ENCODE measurements at places on chromosomes 3 and 15.
A peak's percentile ranks its signal among the peaks of the same experiment; 100 is the strongest.

DNA sequence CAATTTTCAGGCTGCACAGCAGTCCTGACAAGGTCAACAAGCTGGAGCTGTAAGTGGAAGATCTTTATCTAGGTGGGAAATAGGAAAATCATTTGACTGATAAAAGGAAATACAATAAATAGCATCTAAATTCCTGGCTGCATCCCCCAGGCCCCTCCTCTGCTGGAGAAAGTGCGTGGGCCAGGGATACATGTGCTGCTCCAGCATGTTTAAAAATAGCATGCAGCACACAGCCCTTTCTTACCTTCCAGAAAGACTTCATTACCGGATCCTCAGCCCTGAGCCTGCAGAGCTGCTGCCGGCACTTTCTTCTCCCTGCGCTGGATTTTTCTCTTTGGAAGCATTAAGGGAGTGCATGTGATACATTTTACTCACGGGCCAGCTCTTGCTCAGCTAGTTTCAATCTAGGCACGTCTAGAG lies 77.3 kb downstream of the HMG20A start:
- no peak for DNase-seq

DNA sequence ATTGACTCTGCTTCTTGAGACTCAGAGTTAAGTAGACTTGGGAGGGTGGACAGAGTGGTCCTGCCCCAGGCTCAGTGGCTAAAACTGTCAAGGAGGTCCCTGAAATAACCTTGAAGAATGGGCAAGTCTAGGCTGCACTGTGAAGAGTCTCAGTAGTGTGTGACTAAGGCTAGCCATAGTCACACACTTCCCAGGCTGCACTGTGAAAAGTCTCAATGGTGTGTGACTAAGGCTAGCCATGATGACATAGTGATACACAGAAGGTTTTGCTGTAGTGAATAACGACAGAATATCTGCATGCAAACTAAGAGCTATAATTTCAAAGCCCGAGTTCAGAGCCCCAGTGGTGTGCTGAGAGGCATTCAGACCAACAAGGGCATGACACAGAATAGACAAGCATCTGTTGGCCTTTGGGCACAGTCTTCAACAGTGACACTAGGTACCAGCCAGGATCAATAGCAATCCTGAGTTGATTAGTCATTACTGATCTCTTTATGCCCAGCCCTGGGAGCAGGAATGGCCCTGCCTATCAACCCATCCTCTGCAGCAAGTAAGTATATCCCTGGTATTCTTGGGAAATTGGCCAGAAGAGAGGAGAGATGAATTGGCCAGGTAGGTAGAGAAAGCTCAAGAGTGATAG lies 72.4 kb upstream of the BBX start:
- DNase-seq: peak; percentile 22

- no peak for DNase-seq
Measured at GRCh38 chr3:55765398-55765797, 278.3 kb upstream of the WNT5A start.

- peak; percentile 94 for DNase-seq
Measured at GRCh38 chr3:58041826-58042324, 33.7 kb downstream of the FLNB start.

GRCh38 chr3:144031938-144032337 lies 60.3 kb downstream of the DIPK2A start:
- no peak for DNase-seq

DNA sequence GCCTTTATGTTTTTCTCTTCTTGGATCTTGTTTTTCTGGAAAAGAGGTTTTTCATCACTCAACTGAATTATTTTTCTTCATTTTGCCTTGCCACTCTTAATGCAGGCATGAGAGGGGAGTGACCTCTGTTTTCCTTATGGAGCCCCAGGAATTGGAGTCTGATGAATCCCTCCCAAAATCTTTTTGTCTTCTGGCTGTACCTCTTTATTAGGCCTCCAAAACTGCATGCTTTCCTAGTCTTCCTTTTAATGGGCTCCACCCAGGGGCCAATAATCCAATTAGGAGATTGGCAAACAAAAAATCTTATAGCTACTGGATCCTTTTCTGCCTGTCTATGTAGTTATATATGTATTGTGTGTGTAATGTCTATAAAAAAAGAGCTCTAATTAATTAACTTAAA lies 192.4 kb upstream of the PEX5L start:
- DNase-seq: no peak
